ENCODE measurements at places on chromosomes 11 and 22.

GRCh38 chr11:3623767-3624458 lies 17.9 kb downstream of the ART5 start:
- DNase-seq: peak; percentile 17

DNA sequence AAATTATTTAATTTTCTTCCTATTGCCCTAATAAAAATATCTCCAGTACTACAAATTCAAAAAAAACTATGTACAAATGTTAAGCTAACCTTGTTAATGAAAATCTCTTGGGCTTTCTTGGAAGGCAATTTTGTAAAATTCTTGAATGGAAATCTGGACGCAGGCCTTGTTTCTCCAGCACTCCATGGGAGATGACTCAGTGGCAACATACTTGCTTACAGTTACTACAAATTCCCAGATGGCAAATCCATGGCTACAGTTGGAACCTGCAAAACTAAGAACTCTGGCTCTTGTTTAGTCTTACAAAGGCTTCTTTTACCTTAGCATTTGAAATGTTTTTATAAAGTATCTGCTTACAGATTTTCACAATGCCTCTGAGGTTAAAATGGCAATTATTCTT lies 725.2 kb downstream of the DLG2 start:
- DNase-seq: no peak

DNA sequence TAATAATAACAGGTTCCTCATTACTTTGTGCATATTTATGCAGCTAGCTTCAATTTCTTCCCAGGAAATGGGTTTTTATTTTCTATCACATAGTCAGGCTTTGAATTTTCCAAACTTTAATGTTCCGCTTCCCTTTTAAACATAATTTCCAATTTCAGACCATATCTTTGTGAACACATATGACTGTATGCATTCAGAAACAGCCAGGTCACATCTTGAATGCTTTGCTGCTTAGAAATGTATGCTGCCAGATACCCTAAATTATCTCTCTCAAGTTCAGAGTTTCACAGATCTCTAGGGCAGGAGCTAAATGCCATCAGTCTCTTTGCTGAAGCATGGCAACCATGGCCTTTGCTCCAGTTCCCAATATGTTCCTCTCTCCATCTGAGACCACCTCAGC lies 2203.8 kb downstream of the LRRC4C start:
- DNase-seq: no peak

- no peak for DNase-seq
Measured at GRCh38 chr11:2533587-2534133, 88.9 kb downstream of the KCNQ1 start.

DNA sequence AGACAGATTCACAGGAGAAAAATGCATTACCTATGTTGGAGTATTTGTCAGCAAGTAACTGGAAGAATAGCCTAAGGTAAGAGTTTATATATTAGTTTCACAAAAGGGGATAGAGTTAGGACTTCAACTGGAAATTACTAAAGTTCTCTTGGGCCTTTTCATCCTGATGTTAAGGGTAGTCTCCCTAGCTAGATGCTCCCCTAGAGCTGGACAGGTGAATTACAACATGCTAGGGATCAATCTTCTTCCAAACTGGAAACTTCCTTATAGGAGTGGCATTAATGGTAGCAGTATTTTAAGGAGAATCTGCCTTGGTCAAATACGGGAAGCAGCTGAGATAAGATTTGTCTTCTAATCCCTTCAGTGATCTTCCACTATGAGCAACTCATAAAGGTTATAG lies 632.8 kb upstream of the RAG2 start:
- no peak for DNase-seq

All from Karpas-422 (cell line).